ENCODE measurements at places on chromosomes 3 and 15. TPM values are rescaled to one million over a fixed set of nuclear protein-coding genes. Genes with fewer than 3 reads are reported as not detected.

PEX11A gene
- total RNA-seq, result 3.5 TPM

GABRR3 gene
- not detected for total RNA-seq

EPB42 gene
- total RNA-seq, result not detected

CHRFAM7A gene
- not detected for total RNA-seq

GOLGA8M gene
- total RNA-seq, result 0.36 TPM

TLE3 gene
- total RNA-seq, result 46.3 TPM
